ENCODE measurements at places on chromosomes 2 and 18.

DNA sequence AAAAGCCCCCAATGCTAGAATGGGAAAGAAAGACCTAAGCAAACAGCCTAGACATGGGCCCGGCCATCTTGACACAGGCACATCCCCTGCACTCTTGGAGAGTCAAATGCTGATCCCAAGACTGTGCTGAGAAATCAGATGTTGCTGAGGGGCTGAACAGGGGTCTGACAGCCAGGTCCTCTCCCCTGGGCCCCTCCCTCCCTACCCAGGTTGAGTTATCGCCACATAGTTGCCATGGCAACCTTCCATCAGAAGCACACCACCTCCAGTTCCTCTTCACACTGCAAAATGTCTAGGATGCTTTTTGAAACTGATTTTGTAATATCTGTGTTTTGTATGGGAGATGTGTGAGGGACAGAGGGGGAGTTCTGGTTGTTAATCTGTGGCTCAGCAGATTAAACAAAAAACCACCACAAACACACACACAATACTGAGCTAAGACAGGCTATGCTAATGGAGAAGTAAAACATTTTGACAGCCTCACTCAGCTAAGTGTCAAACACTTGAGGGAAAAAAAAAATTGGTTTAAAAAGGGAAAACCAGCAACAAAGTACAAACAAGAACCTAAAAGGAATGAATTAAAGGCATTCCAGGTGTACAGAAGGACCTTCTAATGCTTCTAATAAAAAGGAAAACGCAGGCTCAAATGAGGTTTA, 88.2 kb downstream of the TMEM163 start:
- DNase-seq, result no peak

GRCh38 chr2:6917761-6918421, 679 bp downstream of the RNF144A start:
- peak; percentile 40 for DNase-seq

- DNase-seq, result no peak
Observed at GRCh38 chr2:97754690-97755346, 41.4 kb downstream of the ZAP70 start.

DNA sequence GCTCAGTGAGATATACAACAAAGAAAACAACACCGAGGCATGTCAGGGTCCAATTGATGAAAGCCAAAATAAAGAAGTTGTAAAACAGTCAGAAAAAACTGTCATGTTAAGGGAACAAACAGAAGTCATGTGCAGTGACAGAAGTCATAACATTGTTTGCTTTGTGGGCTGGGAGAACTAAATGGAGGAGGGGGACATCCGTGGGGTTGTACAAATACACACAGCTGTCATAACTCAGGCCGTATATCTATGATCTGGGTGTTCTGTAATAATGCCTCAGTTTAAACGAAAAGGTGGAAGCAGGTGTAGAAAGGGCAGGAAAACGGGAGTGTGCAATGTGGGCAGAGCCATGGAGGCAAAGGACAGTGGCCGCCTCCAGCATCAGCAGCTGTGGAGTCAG, 27.3 kb downstream of the TIMM21 start:
- DNase-seq, result no peak

GRCh38 chr18:62771494-62772270, 56.3 kb downstream of the PHLPP1 start:
- no peak for DNase-seq

GRCh38 chr2:49260979-49261538, 106.7 kb upstream of the FSHR start:
- DNase-seq, result no peak

GRCh38 chr2:108199726-108200125, 40.0 kb upstream of the SULT1C3 start:
- DNase-seq, result no peak

Data from activated CD4-positive, CD25-positive, alpha-beta regulatory T cell treated with anti-CD3 and anti-CD28 coated beads, Interleukin-2, amount 50 U/mL, for 72 hours (primary cell).